Effector memory CD8-positive, alpha-beta T cell (primary cell): ENCODE measurements at places on chromosomes 1 and 21.

DNA sequence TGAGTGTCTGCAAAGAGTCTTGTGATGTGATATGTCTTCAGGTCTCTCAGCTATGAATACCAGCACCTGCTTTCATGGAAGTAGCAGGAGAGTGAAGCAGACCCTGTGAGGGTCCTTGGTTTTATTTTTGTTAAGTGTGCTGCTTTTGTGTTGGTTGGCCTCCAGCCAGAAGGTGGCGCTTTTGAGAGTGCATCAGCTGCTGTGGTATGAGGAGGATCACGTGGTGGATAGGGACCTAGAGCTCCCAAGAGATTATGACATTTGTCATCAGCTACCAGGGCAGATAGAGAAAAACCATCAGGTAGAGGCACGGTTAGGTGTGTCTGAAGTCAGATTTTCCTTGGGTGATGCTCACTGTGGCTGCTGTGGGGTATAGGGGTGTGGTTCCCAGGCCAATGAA, 1232.1 kb downstream of the MRPL39 start:
- DNase-seq, result no peak

DNA sequence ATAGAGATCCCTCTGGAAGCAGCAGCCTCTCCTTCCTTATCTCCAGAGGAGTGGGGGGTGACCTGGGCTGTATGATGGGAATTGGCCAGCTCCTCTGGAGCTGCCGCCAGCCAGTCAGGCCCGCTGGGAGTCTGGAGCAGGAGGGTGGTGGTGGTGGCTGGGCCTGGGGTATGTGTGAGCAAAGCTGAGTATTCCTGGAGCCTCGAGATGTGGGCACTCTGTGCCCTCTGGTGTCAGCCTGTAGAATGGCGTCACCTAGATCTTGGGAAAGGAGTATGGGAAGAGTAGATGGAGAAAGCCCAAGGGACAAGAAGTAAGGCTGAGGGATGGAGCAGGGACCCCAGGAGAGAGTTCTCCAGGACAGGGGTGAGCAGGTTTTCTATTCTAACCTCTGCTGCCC, 16.0 kb downstream of the VANGL2 start:
- DNase-seq, result no peak

- no peak for DNase-seq
Measured at GRCh38 chr1:100720751-100721150, 1.2 kb downstream of the VCAM1 start.

DNA sequence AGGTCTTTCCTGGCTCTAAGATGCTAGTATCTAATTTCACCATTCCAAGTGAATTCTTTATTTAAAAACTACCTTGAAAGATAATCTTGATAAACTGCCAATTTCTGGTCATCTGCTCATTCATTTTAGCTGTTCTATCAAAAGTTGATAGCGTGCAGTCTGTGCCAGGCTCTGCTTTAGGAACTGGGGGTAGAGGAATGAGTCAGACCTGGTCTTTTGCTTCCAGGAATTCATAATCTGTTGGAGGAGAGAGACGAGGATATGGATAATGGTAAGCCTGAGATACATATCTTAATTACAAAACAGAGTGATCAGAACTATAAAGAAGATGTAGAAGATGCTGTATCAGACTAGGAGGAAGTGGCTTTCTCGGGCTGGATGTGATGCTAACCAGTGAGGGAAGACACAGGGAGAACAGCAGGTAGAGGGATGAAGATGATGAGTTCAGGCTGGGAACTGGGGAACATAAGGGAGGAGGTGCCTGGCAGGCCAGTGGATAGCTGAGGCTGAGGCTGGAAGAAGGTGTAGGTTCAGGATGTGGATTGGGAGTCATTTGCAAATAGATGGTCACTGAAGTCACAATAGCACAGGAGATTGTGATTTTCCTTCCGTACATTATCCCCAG, 12.3 kb upstream of the PHC2 start:
- no peak for DNase-seq

DNA sequence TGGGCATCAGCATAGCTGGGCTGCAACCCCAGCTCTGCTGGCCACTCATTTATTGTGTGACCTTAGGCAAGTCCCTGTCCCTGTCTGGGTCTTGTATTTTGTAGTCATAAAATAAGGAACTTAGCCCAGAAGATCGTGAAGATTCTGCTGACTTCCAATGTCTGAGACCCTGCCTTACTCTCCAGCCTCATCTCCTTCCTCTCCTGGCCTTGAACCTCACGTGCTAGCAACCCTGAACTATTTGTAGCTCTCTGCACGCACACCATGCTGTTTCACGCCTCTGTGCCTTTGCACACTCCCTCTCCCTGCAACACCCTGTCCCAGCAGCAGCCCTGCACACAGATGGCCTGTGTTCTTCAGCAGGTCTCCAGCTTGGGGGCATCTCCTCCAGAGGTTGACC, 121.1 kb downstream of the LACTBL1 start:
- DNase-seq, result no peak

- DNase-seq, result no peak
Measured at GRCh38 chr1:55816456-55817426, 601.6 kb upstream of the USP24 start.

DNA sequence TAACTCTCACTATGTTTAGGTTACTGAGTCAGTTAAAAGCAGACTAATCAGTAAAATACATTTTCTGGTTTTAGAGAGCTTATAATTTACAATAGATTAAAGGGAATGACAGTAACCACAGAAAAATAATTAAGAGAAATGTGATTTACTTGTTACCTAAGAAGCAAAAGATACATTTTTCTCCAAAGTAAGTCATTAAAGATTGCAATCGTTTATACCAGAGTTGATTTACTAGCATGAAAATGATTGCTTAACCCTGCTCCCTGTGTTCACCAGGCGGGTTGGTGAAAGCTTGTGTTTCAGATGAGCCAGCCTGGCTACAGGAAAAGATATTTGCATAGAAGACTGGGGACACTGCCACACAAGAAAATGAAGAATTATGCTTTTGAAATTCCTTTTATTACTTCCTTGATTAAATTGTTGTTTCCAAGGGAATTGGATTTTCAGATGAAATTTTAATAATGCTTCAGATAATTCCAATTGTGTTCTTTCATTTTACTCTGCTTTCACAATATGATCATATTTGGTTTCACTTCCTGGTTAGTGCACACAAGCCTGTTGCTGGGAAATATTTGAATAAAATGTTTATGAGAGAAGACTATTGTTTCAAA, 27.9 kb downstream of the LRRC8B start:
- DNase-seq, result no peak

- no peak for DNase-seq
Measured at GRCh38 chr21:42703965-42704364, 50.5 kb downstream of the PDE9A start.
